Smooth muscle cell of the pulmonary artery (primary cell): ENCODE measurements at places on chromosomes 2 and 18. TPM values are rescaled to one million over a fixed set of nuclear protein-coding genes. Genes with fewer than 3 reads are reported as not detected.

NCKAP5 gene
- 0.76 and 5.7 TPM in 2 replicates for total RNA-seq

OTOS gene
- not detected in 2 replicates for total RNA-seq

SLC4A3 gene
- total RNA-seq = 4.0 and 7.0 TPM in 2 replicates

MAPRE3 gene
- total RNA-seq = 7.6 and 11.7 TPM in 2 replicates

CSRNP3 gene
- total RNA-seq = 1.4 and 2.3 TPM in 2 replicates

CHRND gene
- not detected in 2 replicates for total RNA-seq

DOCK10 gene
- total RNA-seq = 18.3 and 37.3 TPM in 2 replicates

REG1B gene
- total RNA-seq = not detected in 2 replicates

POTEC gene
- under 0.01 TPM in 2 replicates for total RNA-seq

ATOH8 gene
- total RNA-seq = 22.4 and 30.8 TPM in 2 replicates

MYO7B gene
- total RNA-seq = 0.10 and 0.13 TPM in 2 replicates

PLEKHH2 gene
- total RNA-seq = 1.7 and 8.9 TPM in 2 replicates

NEB gene
- 0.33 TPM in 2 replicates for total RNA-seq

KCNG2 gene
- not detected in 2 replicates for total RNA-seq

KRTCAP3 gene
- 0.39 TPM in 1 of 2 replicates, not detected in the other for total RNA-seq
